HCT116 (cell line): ENCODE measurements at places on chromosomes 16 and 17. TPM values are rescaled to one million over a fixed set of nuclear protein-coding genes. Genes with fewer than 3 reads are reported as not detected.

CALB2 gene
- 5.5 TPM for total RNA-seq

KRT17 gene
- not detected for total RNA-seq

KRT32 gene
- 0.42 TPM for total RNA-seq

SPECC1 gene
- 43.5 TPM for total RNA-seq

PDPK1 gene
- 36.1 TPM for total RNA-seq

SPATA22 gene
- not detected for total RNA-seq

ZG16 gene
- total RNA-seq, result 0.07 TPM

MLLT6 gene
- total RNA-seq, result 110 TPM

THUMPD1 gene
- total RNA-seq, result 33.9 TPM

UTS2R gene
- total RNA-seq, result not detected

TEKT5 gene
- 0.37 TPM for total RNA-seq

SMTNL2 gene
- 2.3 TPM for total RNA-seq

MYH2 gene
- total RNA-seq, result not detected

HS3ST2 gene
- not detected for total RNA-seq

STX1B gene
- total RNA-seq, result 1.6 TPM

GGT6 gene
- total RNA-seq, result 0.10 TPM

NPIPA8 gene
- total RNA-seq, result 0.81 TPM

SEZ6 gene
- total RNA-seq, result 0.22 TPM

FSCN2 gene
- 10.1 TPM for total RNA-seq

SLC6A2 gene
- not detected for total RNA-seq

OR3A2 gene
- not detected for total RNA-seq

PLXDC1 gene
- total RNA-seq, result 1.8 TPM

CX3CL1 gene
- total RNA-seq, result 0.15 TPM

RPRML gene
- total RNA-seq, result not detected

HBM gene
- not detected for total RNA-seq

ANKS4B gene
- total RNA-seq, result not detected

SMCR8 gene
- total RNA-seq, result 12.7 TPM

NSMCE1 gene
- total RNA-seq, result 85.6 TPM

CD7 gene
- 0.61 TPM for total RNA-seq

FAM117A gene
- 12.8 TPM for total RNA-seq

CCT6B gene
- total RNA-seq, result 1.1 TPM

SETD1A gene
- total RNA-seq, result 26.9 TPM

ARL5C gene
- total RNA-seq, result not detected

OTOP3 gene
- not detected for total RNA-seq

C16orf95 gene
- total RNA-seq, result 12.2 TPM

BTBD17 gene
- total RNA-seq, result not detected

NUPR1 gene
- total RNA-seq, result 2.2 TPM

HBA2 gene
- total RNA-seq, result 3.0 TPM

WNT3 gene
- total RNA-seq, result 5.5 TPM

GAS2L2 gene
- not detected for total RNA-seq

CBLN1 gene
- not detected for total RNA-seq

CD300E gene
- not detected for total RNA-seq

TERB1 gene
- not detected for total RNA-seq

KCNH6 gene
- not detected for total RNA-seq

ODAD4 gene
- 0.98 TPM for total RNA-seq

PRR35 gene
- not detected for total RNA-seq

KCNH4 gene
- not detected for total RNA-seq

RABEP2 gene
- 13.4 TPM for total RNA-seq

EVPLL gene
- not detected for total RNA-seq

TSNAXIP1 gene
- 1.2 TPM for total RNA-seq

ERN2 gene
- 0.47 TPM for total RNA-seq

MEIOB gene
- total RNA-seq, result 0.59 TPM

MYH1 gene
- not detected for total RNA-seq

CTRL gene
- total RNA-seq, result 3.4 TPM

HS3ST4 gene
- total RNA-seq, result not detected

LGALS3BP gene
- total RNA-seq, result 389 TPM

CCL8 gene
- not detected for total RNA-seq

FOXF1 gene
- 2.4 TPM for total RNA-seq

PRSS21 gene
- 0.39 TPM for total RNA-seq
